GM10248 (cell line): ENCODE measurements at places on chromosomes 1 and 21.

DNA sequence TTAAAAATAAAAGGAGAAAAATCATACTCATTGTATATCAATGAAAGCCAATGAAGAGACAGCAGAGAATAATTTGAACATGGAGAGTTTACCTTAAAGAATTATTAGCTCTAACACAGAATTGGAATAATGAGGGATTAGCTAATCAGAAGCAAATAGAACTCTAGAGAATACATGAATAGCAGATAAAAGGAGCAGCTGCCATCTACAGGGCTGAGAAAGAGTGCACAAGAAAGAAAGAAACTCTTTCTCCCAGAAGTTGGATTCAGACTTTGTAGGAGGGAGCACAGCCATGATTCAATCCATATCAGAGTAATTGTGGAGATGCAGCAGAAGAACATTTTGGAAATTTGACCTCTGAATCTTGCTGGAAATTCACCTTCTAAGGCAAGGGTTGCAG is 1171.2 kb downstream of the PLA2G4A start:
- no peak for DNase-seq

- DNase-seq, result no peak
Observed at GRCh38 chr21:41802198-41802584, 35.3 kb upstream of the RIPK4 start.

DNA sequence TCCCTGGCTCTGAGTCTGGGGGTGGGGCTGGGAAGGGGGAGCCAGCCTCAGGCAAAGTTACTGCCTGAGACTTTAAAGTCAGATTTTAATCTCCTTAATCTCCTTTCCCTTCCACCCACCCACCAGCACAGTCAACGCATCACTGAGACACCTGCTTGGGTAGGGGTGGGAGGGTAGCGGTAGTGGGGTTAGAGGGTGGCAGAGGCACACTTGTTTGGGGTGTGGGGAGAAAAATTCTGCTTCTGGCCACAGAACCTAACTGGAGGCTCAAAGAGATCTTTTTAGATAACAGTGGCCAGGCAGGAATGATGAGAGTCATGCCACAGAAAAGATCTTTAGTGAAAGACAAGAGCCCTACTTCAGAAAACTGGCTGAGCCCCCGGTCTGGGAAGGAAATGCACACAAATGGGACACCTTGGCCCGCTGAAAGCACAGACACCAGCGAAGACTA is 44.1 kb downstream of the CD247 start:
- no peak for DNase-seq

- no peak for DNase-seq
Observed at GRCh38 chr1:219236933-219237610, 63.4 kb downstream of the LYPLAL1 start.
